ENCODE measurements at places on chromosomes 5 and 9.
A peak's percentile ranks its signal among the peaks of the same experiment; 100 is the strongest.

GRCh38 chr5:79990205-79990597 is 861 bp downstream of the MTX3 start:
- DNase-seq, result no peak

GRCh38 chr5:96664669-96665068 is 2.5 kb downstream of the CAST start:
- no peak for DNase-seq

DNA sequence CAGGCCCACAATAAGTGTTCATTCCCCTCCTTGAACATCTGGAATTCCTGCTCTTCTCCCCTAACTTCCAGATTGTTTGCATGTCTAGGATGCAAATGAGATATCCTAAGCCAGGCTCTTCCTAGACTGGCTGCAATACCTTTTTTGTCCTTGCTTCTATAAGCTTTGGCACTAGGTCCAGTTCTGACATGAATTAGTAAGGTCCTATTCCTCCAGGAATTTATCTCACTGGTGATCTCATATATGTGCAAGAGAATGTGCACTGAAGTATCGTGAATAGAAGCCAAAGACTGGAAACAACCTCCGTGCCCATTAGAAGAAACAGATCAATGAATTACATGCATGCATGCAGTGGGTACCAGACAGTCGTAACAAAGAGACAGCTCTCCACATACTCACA is 25.2 kb downstream of the DUSP1 start:
- DNase-seq, result no peak

- DNase-seq, result no peak
Measured at GRCh38 chr5:58456486-58456885, 3.4 kb downstream of the PLK2 start.

DNA sequence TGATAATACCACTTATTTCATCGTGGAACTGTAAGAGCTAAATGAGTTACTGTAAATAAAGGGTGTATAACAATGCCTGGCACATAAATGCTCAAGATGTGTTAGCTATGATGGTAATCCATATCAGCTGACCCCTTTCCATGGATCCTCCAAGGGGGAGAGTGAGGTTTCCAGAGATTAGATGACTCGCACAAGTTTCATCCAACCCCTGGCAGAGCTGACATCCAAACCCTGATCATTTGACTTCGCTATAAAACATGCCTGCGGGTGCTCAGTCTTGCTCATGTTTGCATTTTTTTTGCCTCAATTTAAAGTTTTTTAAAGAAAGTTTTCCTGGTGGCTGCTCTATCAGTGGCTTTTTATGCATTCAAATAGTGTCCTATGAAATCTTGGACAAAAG is 145.7 kb upstream of the SMIM23 start:
- DNase-seq, result no peak

- no peak for DNase-seq
Measured at GRCh38 chr5:170597109-170597751, 93.4 kb downstream of the KCNIP1 start.

DNA sequence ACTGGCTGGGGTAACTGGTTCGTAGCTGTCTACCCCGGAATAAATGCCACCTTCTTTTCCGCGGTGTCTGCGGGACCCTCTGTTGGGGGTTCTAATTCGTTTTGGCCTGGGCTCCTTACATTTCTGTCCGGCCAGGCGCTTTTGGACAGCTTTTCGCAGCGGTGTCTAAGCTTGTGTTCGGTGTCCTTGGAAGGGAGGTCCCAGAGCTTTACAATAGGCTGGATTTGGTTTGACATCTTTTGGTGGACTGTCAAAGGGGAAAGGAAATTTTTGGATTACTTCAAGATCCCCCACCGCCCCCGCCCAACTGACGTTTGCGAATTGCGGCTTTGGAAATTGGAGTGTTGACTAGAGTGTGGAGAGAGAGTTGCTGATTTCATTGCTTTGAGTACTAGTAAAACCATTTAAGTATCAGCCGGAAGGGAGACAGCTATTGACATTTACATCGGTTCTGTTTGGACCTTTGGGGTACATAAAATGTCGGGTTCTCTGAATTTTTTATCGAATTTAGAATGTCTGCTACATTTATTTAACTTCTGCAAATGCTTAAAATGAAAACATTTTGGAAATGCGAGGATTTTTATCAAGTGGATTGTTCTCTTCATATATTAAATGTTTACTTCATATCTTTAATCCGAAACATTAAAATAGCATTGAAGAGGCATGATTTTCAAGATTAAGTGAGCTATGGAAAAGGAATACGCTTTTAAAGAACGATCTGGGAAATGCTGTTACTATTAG is 4.7 kb upstream of the PURA start:
- no peak for DNase-seq

DNA sequence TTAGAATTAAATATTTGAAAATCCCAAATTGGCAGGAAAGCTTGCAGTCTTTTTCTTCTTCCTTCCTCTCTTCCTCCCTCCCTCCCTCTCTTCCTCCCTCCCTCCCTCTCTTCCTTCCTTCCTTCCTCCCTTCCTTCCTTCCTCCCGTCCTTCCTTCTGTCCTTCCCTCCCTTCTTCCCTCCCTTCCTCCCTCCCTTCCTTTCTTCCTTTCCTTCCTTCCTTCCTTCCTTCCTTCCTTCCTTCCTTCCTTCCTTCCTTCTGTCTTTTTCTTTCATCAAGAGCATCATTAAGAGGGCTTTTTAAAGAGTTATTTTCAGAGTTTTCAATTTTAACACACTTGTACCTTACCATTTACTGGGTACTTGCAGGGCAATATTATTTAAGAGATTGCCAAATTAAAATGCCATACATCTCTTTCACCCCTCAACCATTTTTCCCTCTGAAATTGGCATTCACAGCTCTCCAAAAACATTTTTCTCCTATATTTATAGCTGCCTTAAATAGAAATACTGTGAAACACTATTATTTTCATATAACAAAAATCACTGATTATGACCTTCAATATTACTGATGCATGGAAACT is 99.2 kb upstream of the C6 start:
- no peak for DNase-seq

DNA sequence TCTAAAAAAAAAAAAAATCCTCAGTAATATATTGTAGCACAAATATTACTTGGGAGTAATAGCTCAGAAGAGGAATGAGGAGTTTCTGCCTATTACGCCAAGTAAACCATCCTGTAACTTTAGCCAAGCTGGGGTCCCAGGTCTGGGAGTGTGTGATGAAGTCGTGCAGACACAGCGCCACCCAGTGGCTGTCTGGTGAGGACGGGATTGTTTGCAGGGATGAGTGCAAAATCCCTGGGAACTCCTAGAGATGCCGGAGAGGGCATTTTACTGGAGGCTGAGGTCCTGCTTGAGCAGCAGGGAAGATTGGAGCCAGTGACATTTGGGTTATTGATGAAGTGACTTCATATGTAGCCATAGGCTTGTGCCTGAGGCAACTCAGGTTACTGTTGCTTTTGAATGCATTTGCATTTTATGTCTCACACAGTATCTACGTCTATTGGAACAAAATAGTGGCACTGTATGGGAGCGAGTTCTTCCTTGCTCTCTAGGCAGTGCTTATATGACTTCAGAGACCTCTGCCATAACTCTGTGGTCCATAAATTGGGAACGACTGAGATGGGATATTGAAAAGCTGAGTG is 72.8 kb downstream of the PSAT1 start:
- peak; percentile 48 for DNase-seq

DNA sequence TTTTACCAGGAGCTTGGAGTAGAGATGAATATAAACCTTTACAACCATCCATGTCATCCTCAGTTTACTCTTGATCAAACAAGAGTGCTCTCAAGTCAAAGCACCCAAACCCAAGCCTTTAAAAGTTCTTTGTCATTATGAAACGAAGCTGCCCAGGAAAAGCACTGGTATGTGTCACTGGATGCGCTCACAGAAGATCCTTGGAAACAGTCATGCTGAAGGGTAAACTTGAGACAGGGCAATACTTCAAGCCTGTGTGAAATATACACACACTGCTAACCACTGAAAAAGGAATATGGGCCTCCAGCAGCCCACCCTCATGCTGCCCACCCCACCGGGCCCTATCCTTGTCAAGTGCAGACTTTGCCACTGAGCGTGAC is 84.5 kb downstream of the PRRT1B start:
- no peak for DNase-seq

DNA sequence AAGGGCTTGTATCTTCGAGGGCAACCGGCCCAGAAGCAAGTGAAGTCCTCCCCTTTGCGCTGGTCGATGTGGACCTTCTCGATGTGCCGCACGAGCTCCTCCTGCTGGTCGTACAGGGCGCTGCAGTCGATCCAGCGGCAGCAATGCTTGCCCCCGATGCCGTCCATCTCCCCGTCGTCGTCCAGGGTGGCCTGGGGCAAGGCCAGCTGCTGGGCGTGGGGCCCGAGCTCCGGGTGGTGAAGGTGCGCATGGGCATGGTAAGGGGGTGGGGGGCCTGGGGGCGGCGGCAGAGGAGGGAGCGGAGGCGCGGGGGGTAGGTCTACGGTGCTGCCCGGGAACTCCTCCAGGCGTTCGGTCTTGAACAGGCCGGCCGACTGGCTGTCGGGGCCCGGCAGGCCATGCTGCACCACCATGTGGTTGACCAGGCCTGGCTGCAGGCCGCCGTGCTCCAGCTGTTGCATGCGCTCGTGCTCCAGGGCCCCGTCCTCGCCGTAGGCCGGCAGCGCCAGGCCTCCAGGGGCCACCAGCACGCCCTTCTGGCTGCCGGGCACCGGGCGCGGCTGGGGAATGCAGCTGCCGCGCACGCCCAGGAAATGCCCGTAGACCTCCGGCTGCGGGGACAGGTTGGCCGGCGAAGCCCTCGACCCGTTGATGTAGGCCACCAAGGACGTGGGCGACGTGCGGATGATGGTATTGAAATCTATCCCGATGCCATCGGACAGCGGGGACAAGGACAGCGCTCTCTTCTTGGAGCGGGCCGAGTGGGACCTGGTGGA is 181.8 kb downstream of the GLIS3 start:
- DNase-seq, result no peak

DNA sequence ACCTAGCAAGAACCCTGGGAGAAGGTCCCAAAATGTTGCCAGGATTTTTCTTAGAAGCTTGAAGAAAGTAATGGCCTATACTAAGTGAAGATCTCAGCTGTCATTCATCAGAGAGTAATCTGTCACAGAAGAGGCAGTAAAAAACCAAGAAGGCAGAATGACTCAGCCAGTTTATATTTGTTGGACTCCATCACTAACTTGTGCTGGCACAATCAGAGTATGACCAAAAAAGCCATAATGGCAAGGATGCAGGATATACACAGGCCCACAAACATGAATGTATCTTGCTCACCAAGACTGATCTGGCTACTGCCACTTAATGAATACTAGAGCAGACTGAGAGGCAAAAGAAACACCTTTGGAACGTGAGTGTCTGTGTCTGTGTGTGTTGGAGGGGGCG is 104.0 kb upstream of the POU5F2 start:
- DNase-seq, result no peak

DNA sequence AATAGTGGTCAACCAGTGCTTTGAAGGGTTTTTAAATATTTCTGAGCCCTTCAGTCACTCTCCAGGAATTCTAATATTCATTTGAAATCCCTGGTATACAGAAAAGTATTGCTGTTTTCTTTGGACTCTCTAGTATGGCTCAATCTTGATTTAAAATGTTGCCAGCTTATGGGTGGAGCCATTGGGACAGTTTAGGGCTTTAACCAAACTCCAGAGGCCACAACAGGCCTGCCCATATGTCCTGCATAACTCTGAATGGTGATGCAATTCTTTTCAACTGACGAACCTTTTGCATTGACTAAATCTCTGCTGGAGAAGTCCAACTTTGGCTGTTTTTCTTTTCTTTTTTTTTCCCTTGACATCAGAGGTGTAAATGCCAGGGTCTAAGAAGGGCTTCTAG is 10.3 kb upstream of the ANKHD1 start:
- DNase-seq, result no peak

DNA sequence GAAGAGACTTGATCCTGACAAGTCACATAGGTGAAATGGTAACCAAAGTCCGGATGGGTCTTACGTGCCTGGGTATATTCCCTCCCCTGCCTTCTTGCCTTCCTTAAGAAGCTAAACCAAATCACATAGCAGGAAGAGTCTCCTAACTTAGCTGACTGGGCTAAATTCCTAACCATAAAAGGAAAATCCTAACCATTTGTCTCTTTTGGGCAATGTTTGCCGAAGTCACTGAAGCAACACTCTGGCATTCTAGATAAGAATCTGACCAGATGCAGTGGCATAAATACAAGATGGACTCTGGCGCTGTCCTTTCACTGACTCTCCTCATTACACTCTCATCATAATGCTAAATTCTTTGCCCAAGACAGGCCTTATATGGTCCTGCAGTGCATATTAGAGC is 625.5 kb upstream of the RORB start:
- no peak for DNase-seq

DNA sequence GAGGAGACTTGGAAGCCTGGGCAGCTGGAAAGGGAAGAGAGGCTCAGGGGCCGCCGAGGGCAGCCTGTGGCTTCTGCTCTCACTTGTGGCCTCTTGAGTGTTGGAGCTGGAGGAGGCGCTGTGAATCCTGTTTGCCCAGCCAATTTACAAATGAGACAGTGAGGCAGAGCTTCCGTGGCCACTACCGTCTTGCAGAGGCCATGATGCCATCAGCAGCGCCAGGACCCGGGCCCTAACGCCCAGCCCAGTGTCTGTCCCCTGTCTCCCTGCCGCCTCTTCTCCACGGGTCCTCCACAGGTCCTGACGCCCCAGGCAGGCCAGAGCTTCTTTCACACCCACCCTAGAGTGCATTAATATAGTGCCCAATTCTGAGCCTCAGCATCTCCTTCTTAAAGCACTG is 172.8 kb downstream of the GOLPH3 start:
- DNase-seq, result no peak

- no peak for DNase-seq
Measured at GRCh38 chr9:21265421-21266189, 25.8 kb upstream of the IFNA14 start.

GRCh38 chr9:133673258-133673655 is 37.1 kb downstream of the DBH start:
- DNase-seq, result no peak

GRCh38 chr5:39342460-39342859 is 21.8 kb downstream of the C9 start:
- no peak for DNase-seq

GRCh38 chr5:67659288-67659687 is 462.7 kb upstream of the CD180 start:
- DNase-seq, result no peak

DNA sequence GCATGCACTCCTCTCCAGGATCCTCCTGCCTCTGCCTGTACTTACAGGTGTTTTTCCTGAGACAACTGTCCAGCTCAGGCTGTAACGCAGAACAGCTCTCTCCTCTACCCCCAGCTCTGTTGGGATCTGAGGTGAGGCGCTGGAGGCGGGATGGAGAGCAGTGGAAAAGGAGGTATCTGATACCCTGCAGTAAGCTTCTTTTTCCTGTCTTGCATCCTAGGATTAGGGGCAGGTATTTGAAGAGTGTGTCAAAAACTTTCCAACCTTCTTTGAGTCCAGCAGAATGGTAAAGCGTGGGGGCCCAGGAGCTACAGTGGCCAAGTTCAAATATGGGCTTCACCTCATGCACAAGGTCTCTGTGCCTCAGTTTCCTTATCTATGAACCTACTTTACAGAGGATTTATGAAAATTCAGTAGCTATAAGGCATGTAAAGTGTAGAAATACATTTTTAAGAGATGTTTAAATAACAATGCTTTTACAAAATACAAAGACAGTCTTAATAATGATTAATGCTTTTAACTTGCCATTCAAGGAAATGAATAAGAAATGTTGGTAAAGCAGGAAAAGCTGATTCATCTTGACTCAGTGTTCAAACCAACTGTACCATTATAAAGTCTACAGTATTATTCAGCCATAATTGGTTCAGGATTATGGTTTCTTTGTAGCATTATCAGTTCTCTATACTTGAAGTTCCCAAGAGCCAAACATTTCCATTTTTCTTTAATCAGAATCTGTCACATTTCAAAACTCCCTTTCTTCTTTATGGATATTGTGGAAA is 26.1 kb downstream of the MAP1B start:
- DNase-seq, result no peak
